Left ventricle myocardium inferior (tissue), 1 donor: ENCODE measurements at places on chromosomes 12 and 14. TPM values are rescaled to one million over a fixed set of nuclear protein-coding genes. Genes with fewer than 3 reads are reported as not detected.
A peak's percentile ranks its signal among the peaks of the same experiment; 100 is the strongest.

The AJUBA gene
- 7.2 TPM for total RNA-seq

GRCh38 chr12:108793756-108794441 is 62.6 kb upstream of the CORO1C start:
- DNase-seq, result peak; percentile 37
- peak overlapping the region; percentile 82 for H3K27ac ChIP-seq
- peaks cover 54% of the 10 kb centered on the region for H3K4me1 ChIP-seq
- H3K36me3 ChIP-seq, result peaks cover 85% of the 10 kb centered on the region
- no peaks in the 10 kb centered on the region for H3K27me3 ChIP-seq

The ENDOU gene
- total RNA-seq, result 0.49 TPM

The RITA1 gene
- total RNA-seq, result 17.9 TPM

DNA sequence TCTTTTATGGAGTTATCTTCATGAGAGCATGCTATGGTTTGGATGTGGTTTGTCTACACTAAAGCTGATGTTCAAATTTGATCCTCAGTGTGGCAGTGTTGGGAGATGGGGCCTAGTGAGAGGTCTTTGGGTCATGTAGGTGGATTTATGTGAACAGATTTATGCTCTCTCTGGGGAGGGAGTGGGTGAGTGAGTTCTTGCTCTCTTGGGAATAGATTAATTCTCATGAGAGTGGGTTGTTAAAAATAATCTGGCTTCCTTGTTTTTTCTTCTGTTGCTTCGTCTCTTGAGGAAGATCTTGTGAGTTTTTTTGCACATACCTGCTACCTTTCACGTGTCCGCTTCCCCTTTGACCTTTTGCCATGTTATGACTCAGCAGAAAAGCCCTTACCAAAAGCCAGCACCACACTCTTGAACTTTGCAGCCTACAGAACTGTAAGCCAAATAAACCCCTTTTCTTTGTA is 20.5 kb downstream of the DERA start:
- no peak overlapping the region for H3K27ac ChIP-seq
- H3K4me1 ChIP-seq, result peaks cover 19% of the 10 kb centered on the region
- DNase-seq, result no peak
- no peaks in the 10 kb centered on the region for H3K27me3 ChIP-seq

DNA sequence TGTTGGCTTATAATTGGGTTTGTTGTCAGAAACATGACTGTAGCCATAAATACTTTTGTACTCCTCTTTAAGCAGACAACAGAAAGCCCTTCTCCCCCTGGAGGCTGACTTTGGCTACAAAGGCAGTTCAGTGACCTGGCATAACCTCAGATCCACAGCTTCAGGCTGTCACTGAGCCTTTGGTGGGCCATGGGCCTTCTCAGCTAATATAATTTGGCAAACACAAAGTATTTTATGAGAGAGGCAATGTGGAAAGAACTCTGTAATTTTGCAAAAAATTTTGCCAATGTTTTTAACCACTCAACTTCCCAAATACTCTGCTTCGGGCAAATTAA is 15.5 kb upstream of the MGP start:
- no peak overlapping the region for H3K4me3 ChIP-seq
- peak; percentile 35 for DNase-seq
- no peaks in the 10 kb centered on the region for H3K36me3 ChIP-seq
- H3K27ac ChIP-seq, result peak overlapping the region; percentile 83
- no peaks in the 10 kb centered on the region for H3K27me3 ChIP-seq

The DCTN2 gene
- total RNA-seq, result 87.8 TPM

DNA sequence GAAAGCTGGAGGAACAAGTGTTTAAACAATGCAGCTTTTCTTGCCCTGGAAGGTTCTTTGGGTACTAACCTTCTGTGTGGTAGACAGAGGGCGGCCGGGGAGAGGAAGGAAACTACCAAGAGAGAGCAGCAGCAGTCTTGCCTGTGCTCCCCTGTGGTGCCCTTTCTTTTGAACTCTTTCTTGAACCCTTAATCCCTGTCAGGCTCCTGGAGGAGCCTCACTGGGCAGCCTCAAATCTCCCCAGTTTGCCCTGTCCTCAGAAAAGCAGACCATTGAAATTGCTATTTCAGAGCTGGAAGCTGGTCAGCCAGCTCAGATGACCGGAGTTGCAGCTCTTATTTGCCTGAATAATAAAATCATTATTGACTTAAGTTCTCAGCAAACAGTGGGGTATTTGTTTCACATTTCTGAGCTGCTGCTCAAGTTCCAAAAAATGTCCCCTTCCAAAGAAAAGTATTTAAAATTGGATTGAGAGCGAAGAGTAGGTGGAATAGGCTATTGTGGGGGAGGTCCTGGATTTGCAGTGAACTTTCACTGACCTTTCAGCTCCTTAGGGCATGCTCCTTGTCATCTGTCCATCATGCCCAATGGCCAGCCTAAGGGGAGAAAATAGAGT is 42.1 kb upstream of the RNASE3 start:
- no peak for DNase-seq
- no peak overlapping the region for H3K4me3 ChIP-seq
- H3K27ac ChIP-seq, result no peak overlapping the region
- no peaks in the 10 kb centered on the region for H3K36me3 ChIP-seq
- H3K27me3 ChIP-seq, result peaks cover 23% of the 10 kb centered on the region
- no peaks in the 10 kb centered on the region for H3K4me1 ChIP-seq

GRCh38 chr12:59698600-59698999 is 102.8 kb downstream of the SLC16A7 start:
- peaks cover 79% of the 10 kb centered on the region for H3K4me1 ChIP-seq
- no peaks in the 10 kb centered on the region for H3K27me3 ChIP-seq
- no peak overlapping the region for H3K27ac ChIP-seq
- no peaks in the 10 kb centered on the region for H3K36me3 ChIP-seq
- no peak overlapping the region for H3K4me3 ChIP-seq
- no peak for DNase-seq

The TPH2 gene
- not detected for total RNA-seq

GRCh38 chr12:102976609-102977280 is 19.3 kb downstream of the ASCL1 start:
- DNase-seq, result no peak
- H3K27ac ChIP-seq, result no peak overlapping the region
- no peaks in the 10 kb centered on the region for H3K36me3 ChIP-seq
- H3K4me3 ChIP-seq, result no peak overlapping the region
- peaks cover 12% of the 10 kb centered on the region for H3K27me3 ChIP-seq
- no peaks in the 10 kb centered on the region for H3K4me1 ChIP-seq

The HOXC12 gene
- total RNA-seq, result not detected

DNA sequence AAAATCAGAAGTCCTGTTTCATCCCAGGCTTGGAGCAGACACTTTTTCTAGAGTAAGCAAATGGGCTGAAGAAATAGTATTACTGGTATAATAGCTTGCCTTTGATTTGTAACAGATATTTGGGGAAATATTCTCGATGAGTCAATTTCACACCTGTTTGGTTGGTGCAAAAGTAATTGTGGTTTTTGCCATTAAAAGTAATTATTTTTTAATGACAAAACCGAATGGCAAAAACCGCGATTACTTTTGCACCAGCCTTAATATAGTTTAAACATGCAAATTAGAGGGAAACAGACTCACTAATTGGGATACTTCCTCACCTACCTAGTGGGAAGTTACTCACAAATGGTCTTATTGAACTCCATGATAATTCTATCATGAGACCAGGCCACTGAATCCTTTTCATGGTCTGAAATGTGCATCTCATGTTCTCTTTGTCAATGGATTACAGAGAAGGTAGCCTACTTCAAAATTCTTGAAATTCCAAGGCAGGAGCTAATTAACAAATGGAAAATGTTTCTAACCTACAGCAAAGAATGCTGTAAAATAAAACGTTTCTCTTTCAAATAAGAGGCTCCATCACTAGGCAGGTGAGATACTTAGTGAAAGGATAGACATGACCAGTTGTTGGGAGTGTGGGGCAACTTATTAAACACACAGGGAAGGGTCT is 391.3 kb downstream of the EMP1 start:
- peaks cover 24% of the 10 kb centered on the region for H3K27me3 ChIP-seq
- no peak overlapping the region for H3K27ac ChIP-seq
- no peak overlapping the region for H3K4me3 ChIP-seq
- H3K4me1 ChIP-seq, result no peaks in the 10 kb centered on the region

DNA sequence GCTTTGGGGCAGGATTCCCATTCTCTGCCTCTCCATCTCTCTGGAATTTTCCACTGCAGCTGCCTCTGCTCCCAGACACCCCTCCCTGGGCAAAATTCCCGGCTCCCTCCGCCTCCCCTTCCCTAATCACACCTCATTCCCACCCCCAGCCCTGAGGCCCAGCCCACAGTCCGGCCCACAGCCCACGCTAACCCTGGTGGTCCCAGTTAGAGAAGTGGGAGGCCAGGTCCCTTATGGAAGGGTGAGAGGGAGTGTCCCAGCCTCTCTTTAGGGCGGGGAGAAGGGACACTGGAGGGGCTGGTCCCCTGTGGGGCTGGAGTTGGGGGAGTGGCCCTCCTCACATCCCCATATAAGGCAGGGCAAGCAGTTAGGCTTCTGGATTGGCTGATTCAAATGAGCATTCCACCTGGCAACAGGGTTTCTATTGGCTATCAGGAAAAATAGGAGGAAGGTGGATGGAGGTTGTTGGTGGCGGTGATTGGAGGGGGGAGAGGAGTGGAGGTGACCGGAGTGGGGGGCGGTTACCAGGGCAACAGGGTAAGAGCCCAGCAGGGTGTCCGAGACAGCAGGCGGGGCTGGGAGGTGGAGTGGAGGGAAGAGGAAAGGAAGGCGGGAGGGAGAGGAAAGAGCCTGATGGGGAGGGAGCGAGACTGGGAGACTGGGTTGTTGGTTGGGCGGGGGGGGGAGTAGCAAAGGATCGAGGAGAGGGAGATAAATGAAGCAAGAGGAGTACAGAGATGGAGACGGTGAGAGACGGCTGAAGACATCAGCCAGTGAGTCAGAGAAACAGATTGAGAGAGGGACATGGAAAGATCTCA is 1.9 kb upstream of the PTMS start:
- H3K4me1 ChIP-seq, result peaks cover 53% of the 10 kb centered on the region
- H3K27ac ChIP-seq, result peak overlapping the region; percentile 97
- H3K27me3 ChIP-seq, result no peaks in the 10 kb centered on the region

DNA sequence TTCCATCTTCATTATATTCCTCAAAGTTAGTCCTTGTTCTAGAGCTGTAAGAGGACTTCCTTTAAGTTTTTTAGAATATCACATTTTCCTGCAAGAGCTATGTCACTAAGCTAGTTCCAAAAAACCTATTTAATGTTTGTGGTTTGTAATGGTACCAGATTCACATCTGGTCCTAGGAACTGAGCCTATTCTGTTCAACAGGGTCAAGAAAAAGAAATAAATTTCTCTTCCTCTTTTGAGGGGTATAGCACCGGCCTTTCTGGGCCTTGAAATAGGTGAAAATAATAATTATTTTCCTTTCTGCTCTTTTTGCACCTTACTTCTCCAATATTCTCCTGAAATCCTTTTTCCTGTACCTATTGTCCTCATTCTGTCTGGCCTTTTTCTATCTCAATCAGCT is 3.6 kb upstream of the STXBP6 start:
- peaks cover 29% of the 10 kb centered on the region for H3K4me1 ChIP-seq
- H3K27ac ChIP-seq, result no peak overlapping the region
- no peak overlapping the region for H3K4me3 ChIP-seq
- DNase-seq, result no peak

DNA sequence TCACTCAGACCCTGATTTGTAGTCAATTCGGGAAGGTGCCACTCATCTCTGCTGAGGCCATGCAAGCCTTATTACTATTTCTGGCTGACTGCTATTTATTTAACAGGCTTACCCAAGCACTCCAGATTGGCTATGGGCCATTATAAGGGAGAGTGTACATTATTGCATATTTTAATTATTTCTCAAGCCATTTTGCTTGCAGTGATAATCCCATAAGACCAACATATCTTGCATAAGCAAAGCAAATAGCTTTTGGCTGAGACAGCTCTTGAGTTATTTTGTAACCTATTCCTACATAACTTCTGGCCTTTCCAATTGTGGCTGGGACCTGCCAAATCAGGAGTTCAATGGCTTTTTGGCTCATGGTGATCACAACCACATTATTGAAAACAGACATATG is 509.6 kb upstream of the USP15 start:
- no peak for DNase-seq
- H3K27me3 ChIP-seq, result no peaks in the 10 kb centered on the region
- H3K27ac ChIP-seq, result no peak overlapping the region

DNA sequence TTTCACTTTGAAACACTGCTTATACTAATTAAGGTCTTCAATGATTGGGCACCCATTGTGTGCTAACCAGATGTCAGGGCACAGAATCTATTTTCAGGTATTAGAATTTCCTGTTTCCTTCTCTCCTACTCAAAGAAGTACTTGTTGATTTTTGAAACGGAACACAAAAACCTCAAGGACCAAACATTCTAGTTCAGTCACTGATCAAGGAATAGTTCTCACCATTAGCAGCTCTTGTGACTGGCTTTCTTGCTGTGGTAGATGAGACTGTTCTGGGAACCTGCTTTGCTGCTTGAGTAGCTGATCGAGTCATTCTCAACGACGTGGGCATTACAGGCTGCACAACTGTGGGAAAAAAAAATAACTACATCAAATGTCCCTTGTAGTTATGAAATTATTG is 11.0 kb downstream of the DLGAP5 start:
- H3K4me3 ChIP-seq, result no peak overlapping the region
- H3K4me1 ChIP-seq, result no peaks in the 10 kb centered on the region
- H3K36me3 ChIP-seq, result no peaks in the 10 kb centered on the region
- H3K27ac ChIP-seq, result no peak overlapping the region
- H3K27me3 ChIP-seq, result no peaks in the 10 kb centered on the region

DNA sequence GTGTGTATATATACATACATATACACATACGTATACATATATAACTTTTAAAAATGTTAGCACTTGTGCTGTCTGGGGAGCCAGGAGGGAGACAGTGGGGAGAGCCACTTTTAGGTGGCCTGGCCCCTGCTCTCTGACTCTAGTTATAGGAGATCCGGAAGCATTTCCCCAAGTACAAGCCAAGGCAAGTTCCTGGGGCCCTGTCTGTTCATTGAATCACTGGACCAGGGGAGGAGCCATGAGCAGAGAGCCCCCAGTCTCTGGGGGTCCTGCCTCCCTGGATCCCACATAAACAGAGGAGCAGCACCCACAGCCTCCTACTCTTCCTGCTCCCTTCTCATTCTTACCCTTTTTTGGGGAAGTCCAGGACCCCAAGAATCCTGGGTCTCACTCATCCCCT is 45.4 kb upstream of the TMED10 start:
- H3K27me3 ChIP-seq, result no peaks in the 10 kb centered on the region
- H3K4me3 ChIP-seq, result no peak overlapping the region
- no peaks in the 10 kb centered on the region for H3K36me3 ChIP-seq
- H3K4me1 ChIP-seq, result peaks cover 4% of the 10 kb centered on the region
- no peak overlapping the region for H3K27ac ChIP-seq
- no peak for DNase-seq

The DHRS7 gene
- 29.5 TPM for total RNA-seq

The FOXA1 gene
- total RNA-seq, result not detected

GRCh38 chr12:119259484-119259883 is 75.0 kb upstream of the CCDC60 start:
- H3K4me1 ChIP-seq, result peaks cover 18% of the 10 kb centered on the region
- H3K27ac ChIP-seq, result no peak overlapping the region
- H3K27me3 ChIP-seq, result no peaks in the 10 kb centered on the region
- no peaks in the 10 kb centered on the region for H3K36me3 ChIP-seq

GRCh38 chr14:33335366-33335765 is 396.7 kb downstream of the NPAS3 start:
- H3K4me1 ChIP-seq, result no peaks in the 10 kb centered on the region
- no peak for DNase-seq
- H3K27ac ChIP-seq, result no peak overlapping the region
- no peaks in the 10 kb centered on the region for H3K27me3 ChIP-seq

- H3K4me3 ChIP-seq, result no peak overlapping the region
- H3K27ac ChIP-seq, result no peak overlapping the region
- peaks cover 42% of the 10 kb centered on the region for H3K27me3 ChIP-seq
- no peaks in the 10 kb centered on the region for H3K36me3 ChIP-seq
- no peaks in the 10 kb centered on the region for H3K4me1 ChIP-seq
Measured at GRCh38 chr12:100797246-100797645, 2.7 kb downstream of the ANO4 start.

- peaks cover 13% of the 10 kb centered on the region for H3K4me1 ChIP-seq
- H3K27me3 ChIP-seq, result no peaks in the 10 kb centered on the region
- DNase-seq, result no peak
- no peak overlapping the region for H3K4me3 ChIP-seq
- no peak overlapping the region for H3K27ac ChIP-seq
Measured at GRCh38 chr12:124898923-124899294, 15.5 kb downstream of the UBC start.
